ENCODE measurements at places on chromosomes 1 and 21.

GRCh38 chr1:37473431-37474045, 842 bp upstream of the ZC3H12A start:
- DNase-seq, result no peak

GRCh38 chr1:95957748-95958147, 723.7 kb downstream of the RWDD3 start:
- no peak for DNase-seq

DNA sequence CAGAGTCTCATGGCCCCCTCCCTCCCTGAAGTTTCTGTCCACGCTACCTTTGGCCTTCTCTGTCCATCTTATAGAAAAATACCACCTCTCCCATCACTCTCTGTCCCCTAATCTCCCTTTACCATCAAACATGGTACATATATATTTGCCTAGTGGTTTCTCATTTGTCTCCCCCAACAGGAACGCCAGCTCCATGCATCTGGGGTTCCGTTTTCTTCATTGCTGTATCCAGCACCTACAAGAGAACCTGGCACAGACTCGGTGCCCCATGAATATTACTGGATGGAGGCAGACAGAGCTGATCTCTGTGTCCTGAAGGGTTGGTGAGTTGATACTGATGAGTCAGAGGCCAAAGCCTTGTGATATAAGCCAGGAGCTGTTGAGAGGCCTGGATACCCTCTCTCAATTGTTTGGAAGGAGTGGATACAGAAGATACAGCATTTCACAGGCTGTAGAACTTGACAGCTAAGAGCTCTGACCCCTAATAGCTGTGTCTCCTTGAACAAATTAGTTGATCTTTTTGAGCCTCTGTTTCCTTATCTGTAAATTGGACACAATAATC, 21.9 kb downstream of the HEYL start:
- no peak for DNase-seq

DNA sequence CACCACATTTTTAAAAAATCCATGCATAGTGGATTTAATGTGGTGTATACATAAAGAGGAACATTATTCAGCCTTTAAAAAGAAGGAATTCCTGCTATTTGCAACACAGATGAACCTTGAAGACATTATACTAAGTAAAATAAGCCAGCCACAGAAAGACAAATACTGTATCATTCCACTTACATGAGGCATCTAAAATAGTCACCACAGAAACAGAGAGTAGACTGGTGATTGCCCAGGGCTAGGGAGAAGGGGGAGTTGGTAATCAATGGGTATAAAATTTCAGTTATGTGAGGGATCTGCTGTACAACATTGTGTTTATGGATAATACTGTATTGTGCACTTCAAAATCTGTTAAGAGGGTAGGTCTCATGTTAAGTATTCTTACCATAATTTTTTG, 10.0 kb downstream of the FAM163A start:
- no peak for DNase-seq

- no peak for DNase-seq
Measured at GRCh38 chr1:20255666-20256065, 35.0 kb upstream of the VWA5B1 start.

DNA sequence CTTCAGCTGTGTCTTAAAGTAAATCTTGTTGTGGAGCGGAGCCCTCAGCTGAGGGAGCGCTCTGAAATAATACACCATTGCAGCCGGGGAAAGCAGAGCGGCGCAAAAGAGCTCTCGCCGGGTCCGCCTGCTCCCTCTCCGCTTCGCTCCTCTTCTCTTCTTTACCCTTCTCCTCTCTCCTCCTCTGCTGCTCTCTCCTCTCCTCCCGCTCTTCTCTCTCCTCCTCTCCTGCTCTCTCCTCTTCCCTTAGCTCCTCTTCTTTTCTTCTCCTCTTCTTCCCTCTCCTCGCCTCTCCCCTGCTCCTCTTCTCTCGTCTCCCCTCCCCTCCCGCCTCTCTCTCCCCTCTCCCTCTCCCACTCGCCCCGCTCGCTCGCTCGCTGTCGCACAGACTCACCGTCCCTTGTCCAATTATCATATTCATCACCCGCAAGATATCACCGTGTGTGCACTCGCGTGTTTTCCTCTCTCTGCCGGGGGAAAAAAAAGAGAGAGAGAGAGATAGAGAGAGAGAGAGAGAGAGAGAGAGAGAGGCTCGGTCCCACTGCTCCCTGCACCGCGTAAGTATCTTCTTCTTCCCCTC, at the start of gene PROX1:
Gene PROX1, plus strand, starts transcription at position 47 of the 580 bp plus-strand sequence. CDS start 8,563 bp downstream, outside the sequence.
- no peak for DNase-seq

DNA sequence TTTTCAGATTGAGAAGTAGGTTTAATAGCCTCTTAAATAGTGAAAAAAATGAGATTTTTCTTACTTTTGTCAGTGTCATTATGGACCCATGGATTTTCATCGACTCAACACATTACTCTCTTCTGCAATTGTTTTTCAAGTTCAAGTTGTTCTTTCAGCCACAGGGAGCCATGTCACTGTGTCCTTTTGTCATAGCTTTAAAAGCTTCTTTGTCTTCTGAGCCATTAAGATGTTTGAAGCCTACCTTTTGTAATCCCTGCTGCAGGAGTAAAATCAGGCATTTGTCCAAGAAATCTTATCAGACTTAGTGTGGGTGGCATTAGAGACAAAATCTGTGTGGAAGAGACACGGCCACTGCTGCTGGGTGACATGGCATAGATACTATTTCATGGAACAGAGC, 92.8 kb upstream of the ZP4 start:
- no peak for DNase-seq

- no peak for DNase-seq
Measured at GRCh38 chr1:226572325-226572726, 23.8 kb downstream of the STUM start.

- DNase-seq, result no peak
Measured at GRCh38 chr1:43447891-43448708, 5.6 kb downstream of the HYI start.

GRCh38 chr1:45097079-45097478, 85.0 kb downstream of the UROD start:
- DNase-seq, result no peak

DNA sequence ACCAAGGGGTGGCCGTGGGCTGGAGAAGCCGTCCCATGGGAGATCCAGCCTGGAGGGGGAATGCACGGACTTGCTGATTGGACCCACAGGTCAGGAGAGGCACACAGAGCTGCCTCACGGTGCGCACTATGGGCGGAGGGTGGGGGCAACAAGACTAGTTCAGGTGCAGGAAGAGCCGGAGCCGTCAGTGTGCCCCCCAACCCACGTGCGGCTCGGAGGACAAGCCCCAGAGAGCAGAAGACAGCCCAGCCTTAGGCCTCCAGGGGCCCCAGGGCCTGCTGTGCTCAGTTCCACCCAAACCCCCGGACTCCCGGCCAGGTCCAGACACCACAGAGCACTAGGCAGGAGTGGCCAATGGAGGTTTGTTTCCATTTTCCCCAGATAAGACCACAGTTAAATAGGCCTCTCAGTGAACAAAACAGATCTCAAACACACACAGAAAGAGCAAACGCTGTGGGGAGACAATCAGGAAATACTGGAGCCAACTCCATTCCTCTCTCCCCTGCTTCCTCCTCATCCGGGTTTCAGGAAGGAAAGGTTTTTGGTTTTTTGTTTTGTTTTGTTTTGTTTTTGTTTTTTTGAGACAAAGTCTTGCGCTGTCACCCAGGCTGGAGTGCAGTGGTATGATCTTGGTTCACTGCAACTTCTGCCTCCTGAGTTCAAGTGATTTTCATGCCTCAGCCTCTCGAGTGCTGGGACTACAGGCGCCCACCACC, 84.2 kb downstream of the ADSS2 start:
- DNase-seq, result no peak

DNA sequence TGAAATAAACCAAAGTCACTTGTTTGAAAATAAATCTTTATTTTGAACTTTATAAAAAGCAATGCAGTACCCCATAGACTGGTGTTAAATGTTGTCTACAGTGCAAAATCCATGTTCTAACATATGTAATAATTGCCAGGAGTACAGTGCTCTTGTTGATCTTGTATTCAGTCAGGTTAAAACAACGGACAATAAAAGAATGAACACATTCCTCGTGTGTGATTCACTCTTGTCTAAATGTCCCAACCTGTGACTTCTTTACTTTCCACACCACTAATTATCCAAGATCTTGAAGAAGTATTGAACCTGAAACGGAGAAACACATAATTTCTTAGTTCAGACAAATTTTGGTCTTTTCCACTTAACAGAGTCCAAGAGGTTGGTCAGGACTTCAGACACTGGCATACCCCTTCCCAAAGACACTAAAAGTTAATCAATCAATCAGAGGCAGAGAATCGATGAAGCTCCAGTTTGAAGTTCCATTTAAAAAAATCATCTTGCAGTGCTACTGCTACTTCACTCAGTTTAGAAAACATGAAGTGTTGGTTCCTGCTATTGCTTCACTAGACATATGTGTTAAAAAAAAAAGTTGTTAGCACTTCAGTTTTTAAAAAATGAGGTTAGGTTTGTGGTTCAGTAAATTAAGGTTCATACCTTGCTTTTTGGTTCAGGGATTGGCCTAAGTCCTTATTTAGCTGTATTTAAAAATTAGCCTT, 26.2 kb downstream of the ATP1B1 start:
- DNase-seq, result no peak

- no peak for DNase-seq
Measured at GRCh38 chr1:64960731-64961130, 5.6 kb downstream of the JAK1 start.

DNA sequence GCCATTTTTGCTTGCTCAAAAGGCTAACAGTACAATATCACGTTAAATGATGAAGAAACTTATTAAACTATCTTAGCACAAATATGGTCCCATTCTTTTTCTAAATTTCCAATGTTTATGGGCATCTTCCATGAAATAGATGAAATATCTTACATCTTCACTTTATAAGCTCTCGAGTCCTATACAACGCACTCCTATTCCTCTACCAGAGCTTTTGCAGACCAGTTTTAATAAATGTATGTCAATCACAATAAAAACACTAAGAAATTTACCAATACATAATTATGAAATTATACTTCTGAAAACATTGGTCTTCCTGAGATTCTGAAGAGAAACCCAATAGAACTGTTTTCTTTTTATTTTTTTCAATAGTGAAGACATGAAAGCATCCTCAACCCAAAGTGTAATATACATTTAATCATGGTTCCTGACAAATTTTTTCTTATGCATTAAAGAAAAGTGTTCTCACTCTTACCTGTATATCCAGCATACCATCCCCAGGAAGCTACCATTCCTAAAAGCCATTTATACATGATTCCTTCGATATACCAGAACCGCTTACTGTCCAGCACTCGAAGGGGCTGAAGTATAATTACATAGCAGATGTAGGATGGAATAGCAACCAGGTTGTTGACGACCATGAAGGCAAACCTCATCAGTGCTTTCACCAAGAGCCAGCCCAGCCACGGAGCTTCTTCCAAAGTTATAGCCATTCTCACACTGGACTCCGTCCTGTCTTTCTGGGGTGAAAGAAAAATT, 1.8 kb downstream of the LPGAT1 start:
- DNase-seq, result no peak

DNA sequence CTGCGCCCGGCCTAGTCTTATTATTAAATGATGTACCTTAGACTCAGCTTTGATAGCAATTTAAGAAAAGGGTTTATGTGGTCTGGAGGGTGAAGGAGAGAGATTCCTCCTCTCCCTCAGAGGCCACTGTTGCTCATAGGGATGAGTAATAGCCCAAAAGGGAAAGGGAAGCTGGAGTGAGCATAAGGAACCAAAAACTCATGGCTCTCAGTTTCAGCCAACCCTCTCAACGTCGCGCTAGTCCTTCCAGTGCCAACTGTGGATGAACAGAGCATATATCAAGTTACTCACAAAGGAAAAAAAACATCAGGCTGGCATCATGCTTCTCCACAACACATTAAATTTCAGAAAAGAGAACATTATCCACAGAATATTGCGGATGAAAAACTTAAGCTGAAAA, 8.3 kb upstream of the GPR89B start:
- no peak for DNase-seq

DNA sequence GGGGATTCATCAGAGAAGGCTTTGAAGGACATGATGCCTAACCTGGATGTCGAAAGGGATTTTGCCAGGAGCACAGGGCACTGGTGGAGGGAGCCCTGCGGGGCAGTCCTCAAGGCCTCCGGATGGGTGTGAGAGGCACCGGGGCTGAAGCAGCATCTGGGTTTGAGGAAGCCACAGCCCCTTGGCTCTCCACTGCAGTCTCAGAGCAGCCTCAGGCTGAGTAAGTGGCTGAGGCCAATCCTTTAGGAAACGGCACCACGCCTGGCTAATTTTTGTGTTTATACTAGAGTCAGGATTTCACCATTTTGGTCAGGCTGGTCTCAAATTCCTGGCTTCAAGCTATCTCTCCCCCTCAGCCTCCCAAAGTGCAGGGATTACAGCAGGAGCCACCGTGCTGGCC, 12.0 kb downstream of the ERVH48-1 start:
- no peak for DNase-seq

DNA sequence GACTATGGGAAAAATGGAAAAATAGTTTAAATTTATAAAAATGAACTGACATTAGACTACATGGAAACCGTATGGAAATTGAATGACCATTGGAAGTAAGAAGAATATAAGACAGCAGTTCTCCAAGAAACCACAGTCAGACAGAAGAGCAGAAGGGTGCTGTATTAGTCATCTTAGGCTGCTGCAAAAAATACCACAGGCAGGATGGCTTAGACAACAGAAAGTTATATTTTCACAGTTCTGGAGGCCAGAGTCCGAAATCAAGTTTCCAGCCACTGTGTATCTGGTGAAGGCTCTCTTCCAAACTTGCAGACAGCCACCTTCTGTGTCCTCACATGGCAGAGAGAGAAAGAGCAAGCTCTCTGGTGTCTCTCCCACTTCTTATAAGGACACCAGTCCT, 175.2 kb downstream of the DSCAM start:
- no peak for DNase-seq

DNA sequence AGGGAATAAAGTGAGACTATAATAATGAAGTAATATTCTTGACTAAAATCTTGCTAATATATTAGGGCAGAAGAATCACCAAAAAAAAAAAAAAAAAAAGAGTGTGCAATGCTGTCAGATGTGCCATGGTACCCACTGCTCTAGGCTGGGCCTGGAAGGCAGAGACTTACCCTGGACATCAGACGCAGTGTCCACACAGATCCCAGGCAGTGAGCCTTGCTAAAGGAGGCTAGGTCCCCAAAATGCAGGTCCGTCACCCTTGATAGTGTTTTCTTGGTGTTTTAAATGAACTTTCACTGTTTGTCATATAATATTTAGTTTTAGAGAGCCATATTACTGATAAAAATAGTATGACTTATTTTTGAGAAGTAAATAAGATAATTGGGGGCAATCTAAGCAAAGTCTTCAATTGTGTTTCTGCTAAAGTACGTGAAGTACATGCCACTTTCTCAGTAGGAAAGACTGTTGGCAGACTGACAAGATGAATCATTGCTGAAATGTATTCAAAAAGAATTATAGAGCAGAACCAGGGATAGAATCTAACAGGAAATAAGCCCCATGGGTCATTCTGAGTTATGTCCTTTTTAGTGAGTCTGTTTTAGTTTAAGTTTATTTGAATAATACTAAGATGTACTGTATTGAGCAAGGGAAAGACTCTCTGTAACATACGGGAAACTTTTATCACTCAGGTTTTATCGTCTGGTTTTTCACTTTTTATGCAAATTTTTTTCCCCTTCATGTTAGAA, 74.6 kb upstream of the PDC start:
- no peak for DNase-seq

Measured in activated T-cell treated with anti-CD3 and anti-CD28 coated beads for 48 hours (primary cell).